ENCODE measurements at places on chromosomes 1 and 21.

DNA sequence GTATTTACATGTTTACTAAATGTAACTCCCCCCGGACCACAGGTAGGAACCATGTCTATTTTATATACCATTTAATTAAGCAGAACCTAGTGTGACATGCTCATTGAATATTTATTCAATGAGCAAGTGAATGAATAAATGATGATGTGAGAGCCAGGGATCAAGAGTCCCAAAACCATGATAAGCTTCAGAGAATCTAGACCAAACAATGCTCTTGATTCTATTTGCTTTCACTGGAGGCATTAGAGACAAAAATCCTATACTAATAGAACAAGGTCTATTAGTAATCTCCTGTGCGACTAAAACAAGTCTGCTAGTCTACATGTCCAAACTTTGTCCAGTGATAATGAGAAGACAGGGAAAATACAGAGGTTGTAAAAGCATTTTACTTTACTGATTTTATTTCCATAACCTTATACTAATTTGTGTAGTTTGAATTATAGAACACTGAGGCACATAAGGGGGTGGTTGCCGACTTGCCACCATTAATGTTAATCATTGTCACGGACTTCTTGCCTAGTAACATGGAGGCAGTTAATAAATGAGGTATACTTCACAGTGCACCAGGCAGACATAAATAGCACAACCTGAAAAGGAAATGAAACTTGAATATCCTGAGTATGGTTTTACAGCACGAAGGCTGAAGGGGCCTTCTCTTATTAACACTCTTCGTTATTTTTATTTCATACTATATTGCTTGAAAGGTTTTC is 69.8 kb downstream of the TBX15 start:
- no peak for DNase-seq

GRCh38 chr1:109917768-109918606 is 7.3 kb downstream of the CSF1 start:
- DNase-seq, result no peak

DNA sequence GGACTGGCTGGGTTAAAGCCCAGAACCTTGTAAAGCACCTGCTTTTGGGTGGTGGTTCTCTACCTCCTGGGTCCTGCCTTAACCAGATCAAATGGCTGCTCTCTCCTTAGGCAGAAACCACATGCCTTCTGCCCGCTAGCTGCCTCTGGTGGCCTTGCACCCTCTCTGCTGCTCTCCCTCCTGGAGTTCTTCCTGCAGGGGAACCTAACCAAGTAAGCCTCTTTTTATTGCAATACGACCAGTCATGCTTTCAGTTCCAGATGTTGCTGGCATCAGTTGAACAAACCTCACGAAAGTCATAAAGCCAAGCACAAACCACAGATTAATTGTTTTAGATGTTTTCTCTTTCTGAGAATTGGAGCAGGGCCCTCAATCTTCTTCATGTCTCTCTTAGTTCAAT is 118.9 kb downstream of the GDAP2 start:
- DNase-seq, result no peak

DNA sequence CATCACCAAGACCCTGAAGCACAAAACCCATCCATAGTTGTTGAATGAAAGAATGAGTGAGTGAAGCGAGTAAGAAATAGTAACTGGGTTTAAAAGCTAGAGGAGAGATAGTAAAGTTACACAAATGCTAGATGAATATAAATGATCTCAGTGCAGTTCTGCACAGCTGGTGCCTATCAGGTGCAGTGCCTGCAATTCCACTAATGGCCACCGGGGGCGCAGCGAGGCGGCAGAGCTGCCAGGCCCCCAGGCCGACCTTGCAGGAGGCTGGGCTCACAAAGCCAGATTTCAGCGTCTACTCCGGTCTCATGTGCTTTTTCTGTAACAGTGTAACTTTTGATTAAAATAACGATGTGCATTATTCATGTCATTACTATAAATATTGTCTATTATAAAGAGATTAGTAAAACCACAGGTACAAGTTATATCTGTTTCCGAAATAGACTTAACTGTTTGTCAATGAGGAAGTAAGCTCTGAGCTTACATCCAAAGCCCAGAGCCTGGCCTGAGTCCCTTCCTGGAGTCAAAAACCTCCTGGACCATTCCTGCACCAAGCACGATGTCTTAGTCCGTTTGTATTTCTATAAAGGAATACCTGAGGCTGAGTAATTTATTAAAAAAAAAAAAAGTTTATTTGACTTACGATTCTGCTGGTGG is 477.6 kb downstream of the NPHP4 start:
- DNase-seq, result no peak

DNA sequence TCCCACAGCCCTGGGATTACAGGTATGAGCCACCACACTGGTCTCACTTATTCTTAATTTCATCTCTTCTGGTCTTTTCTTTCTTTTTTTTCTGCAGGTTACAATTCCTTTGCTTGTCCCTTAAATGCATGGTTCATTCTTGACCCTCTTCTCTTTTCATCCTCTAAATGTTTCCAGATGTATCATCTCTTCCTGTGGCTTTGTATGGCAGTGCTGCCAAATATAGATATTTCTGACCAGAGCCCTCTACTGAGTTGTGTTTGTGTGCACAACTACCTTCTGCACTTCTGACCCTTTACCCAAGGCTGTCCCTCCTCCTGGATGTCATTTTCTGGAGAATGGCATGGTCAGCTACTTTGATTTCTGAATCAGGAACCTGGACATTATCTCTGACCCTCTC is 32.5 kb downstream of the OLFML3 start:
- no peak for DNase-seq
